NCI-H1105 (cell line): ENCODE measurements at places on chromosomes 13 and 19.
A peak's percentile ranks its signal among the peaks of the same experiment; 100 is the strongest.

DNA sequence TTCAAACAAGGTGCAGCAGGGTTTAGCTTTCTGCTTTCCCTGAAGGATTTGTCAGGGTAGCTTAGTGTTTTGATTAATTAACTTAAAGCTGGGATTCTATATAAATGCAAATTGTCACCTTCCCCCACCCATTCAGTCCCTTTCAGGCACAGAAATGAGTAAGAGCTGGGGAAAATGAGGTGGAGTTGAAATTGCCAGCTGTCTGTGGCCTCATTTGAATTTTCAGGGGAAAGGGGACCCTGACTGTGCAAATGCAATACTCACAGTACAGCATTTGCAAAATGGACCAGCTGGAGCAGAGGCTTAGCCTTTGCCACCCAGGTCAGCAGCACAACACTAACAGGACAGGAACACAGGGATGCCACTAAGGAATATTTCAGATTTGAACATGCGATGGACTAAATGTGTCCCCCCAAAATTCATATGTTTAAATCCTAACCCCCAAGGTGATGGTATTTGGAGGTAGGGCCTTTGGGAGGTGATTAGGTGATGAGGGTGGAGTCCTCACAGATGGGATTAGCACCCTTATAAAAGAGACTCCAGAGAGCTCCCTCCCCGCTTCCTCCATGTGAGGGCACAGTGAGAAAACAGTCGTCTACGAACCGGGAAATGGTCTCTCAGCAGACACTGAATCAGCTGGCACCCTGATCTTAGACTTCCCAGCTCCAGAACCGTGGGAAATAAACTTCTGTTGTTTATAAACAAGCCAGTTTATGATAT is 59.5 kb upstream of the CYSLTR2 start:
- no peak for DNase-seq

- DNase-seq, result no peak
These were observed 21.3 kb downstream of the ZNF329 start for GRCh38 chr19:58129284-58129683.

- no peak for DNase-seq
These were observed 5.8 kb upstream of the TLE5 start for GRCh38 chr19:3068071-3068470.

DNA sequence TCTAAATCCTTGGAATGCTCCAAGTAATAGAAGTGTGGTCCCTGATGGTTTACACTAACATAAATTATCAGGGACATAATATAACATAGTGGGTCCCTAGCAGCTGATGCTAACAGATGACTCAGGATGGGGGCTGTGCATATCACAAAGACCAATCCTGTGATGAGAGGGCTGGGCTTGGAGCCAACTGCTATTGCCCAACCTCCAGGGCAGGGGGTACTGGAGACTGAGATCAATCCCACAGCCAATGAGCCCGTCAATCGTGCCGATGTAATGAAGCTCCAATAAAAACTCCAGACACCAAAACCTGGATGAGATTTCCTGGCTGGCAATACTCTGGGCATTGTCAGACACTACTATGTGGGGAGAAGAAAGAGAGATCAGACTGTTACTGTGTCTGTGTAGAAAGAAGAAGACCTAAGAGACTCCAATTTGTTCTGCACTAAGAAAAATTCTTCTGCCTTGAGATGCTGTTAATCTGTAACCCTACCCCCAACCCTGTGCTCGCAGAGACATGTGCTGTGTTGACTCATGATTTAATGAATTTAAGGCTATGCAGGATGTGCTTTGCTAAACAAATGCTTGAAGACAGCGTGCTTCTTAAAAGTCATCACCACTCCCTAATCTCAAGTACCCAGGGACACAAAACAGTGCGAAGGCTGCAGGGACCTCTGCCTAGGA is 33.4 kb downstream of the ABCC4 start:
- no peak for DNase-seq

GRCh38 chr13:62512194-62513141 is 1096.8 kb upstream of the PCDH20 start:
- peak; percentile 55 for DNase-seq

- no peak for DNase-seq
These were observed 141.3 kb upstream of the FBXL3 start for GRCh38 chr13:77168237-77168636.

DNA sequence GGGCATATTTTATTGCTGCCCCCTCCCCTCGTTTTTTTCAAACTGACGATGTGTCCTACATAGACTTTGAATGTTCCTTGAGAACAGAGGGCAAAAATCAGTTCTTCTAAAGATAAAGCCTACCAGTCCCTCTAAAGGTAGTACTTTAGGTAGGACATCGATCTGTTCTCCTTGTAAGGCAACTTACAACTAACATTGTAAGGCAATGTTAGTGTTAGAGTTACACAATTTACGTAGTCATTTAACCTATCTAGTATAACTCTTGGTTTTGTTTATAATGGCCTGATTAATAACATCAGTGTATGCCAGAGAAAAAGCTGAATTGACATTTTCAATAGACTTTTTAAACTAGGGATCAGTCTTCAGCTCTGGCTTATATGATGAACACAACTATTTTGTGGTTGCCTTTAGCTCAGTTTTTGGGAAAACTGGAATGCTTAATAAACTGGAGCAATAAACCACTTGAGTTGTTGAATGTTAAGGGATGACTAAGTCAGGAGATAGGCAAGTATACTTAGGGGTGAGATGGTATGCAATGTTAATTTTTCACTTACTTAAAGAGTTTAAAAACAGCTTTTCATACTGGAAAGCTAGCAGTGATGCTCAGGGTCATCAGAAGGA is 2.2 kb downstream of the NDFIP2 start:
- DNase-seq, result no peak

DNA sequence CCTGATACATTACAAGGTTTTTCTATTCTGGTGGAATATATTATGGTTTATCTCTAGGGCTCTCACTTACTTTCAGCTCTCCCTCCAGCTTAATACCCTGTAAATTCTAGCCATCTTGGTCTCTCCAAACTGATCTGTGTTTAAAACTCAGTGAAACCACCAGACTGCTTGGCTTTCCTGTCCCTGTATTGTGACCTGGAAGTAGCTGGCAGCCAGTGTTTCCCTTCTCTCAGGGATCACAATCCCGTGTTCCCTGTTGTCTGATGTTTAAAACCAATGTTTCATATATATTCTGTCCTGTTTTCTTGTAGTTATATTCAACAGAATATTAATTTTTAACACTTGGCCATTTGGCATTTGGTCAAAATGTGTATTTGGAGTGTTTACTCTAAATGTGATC is 8.0 kb downstream of the AKAP11 start:
- DNase-seq, result no peak

DNA sequence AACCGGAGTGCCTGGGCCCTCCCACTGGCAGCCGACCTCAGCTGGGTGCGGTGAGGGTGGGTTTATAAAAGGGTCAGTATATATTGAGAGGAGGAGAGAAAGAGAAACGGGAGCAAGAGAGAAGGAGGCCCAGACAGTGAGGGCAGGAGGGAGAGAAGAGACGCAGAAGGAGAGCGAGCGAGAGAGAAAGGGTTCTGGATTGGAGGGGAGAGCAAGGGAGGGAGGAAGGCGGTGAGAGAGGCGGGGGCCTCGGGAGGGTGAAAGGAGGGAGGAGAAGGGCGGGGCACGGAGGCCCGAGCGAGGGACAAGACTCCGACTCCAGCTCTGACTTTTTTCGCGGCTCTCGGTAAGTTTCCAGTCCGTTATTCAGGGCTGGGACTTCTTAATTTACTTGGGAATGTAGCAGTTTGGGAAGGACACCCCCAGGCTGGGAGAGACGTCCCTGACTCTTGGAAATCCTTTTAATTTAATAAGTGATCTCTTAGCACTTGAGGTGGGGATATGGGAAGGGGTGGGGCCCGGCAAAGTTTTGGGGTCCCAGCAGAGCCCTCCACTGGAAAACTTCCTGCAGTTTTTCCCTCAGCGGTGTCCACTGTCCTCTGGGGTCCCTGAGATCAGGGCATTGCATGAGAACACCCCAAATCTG is at the start of gene EMP3:
Gene EMP3 (plus strand): TSS at position 288 of the 646 bp plus-strand sequence. CDS start 1,293 bp downstream, outside the sequence.
- no peak for DNase-seq

GRCh38 chr13:79904581-79904980 is 423.6 kb downstream of the NDFIP2 start:
- no peak for DNase-seq

- DNase-seq, result no peak
These were observed 179.8 kb downstream of the RBM26 start for GRCh38 chr13:79226250-79226649.

DNA sequence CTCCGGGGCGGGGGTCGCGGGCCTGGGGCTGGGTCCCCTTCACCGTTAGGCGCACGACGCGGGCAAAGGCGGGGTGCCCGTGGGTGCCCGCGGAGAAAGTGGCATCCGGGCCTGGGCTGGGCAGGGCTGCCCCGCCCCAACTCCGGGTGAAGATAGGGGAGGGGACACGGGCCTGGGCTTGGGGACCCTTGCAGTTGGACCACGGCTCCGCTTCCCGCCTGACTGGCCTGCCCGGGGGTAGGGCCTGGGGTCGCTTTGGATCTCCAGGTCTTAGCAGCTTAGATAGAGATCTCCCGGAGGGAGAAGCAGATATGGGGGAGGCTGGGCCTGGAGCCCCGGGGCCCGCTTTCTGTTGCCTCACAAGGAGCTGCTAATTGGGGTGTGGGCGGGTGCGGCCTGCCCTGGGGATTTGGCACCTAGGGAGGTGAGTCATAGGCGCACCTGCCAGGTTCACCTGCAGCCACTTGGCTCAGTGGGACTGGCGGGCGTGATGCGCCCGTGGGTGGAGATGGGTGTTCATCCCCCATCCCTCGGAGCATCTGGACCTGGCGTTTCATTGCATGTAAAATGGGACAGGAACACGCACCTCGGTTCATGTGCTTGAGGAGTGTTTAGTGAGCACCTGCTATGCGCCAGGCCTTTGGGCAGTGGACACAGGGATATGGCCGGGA is 585 bp downstream of the MAP1S start:
- DNase-seq, result peak; percentile 62

GRCh38 chr13:80877944-80878241 is 537.0 kb upstream of the SPRY2 start:
- DNase-seq, result no peak

DNA sequence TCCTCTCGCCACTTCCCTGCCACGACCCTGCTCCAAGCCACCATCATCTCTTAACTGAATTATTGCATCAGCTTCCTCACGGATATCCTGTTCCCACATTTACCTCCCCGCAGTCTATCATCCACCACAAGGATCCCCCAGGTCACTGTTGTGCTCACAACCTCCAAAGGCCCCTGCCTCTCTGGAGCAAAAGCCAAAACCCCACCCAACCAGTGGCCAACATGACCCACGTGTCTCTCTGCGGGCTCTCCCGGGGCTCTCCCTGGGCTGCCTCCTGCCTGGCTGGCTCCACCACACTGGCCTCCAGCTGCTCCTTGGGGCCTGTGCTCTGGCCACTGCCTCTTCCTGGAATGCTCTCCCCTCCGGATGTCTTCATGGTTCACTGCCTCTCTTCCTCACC is 809.3 kb downstream of the UQCRFS1 start:
- DNase-seq, result no peak

DNA sequence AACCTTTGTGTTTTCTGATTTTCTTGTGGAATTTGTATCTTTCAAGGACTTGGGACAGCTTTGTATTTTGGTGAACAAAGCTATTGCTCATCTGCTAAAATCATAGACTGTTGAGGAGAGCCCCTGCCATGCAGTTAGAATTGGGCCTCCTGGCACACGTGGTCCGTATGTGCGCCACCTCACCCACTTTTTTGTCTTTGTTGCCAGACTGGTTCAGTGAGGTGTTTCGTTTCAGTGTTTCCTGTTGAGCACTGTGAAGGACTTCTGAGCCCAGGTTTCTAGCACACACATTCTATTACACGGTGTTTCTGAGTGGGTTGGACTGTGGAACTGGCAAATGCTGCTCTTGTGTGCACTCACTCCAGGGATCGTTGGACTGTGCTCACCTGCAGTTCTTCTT is 37.6 kb upstream of the RNF113B start:
- DNase-seq, result no peak

DNA sequence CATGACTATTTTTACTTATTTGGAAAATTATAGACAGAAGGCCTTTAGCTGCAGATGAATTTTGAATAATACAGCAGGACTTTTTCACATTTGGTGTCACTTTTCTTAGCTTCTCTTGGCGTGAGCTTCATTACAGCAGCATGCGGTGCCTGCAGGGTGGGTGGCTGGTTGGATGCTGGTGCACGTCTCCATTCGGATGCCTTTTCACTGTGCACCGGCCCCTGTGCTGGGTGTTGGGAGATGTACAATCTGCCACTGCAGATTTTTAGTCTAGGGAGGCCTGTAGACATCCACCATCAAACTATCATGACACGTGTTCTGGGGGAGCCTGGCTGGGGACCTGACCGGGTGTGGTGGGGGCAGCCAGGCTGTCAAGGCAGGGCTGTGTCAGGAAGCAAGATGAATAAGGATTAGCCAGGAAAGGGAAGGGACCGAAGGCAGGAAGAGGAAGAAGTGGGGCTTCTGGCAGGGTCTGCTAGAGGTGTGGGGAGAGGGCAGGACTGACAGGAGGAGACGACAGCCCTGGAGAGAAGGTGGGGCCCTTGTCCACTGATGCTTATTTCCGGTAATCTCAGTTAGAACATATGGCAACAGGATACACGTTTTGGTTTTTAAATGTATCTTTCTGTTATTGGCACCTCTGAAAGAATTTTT is 88.8 kb downstream of the ARHGEF7 start:
- DNase-seq, result no peak

GRCh38 chr13:94173312-94173854 is 306.1 kb downstream of the DCT start:
- DNase-seq, result no peak

DNA sequence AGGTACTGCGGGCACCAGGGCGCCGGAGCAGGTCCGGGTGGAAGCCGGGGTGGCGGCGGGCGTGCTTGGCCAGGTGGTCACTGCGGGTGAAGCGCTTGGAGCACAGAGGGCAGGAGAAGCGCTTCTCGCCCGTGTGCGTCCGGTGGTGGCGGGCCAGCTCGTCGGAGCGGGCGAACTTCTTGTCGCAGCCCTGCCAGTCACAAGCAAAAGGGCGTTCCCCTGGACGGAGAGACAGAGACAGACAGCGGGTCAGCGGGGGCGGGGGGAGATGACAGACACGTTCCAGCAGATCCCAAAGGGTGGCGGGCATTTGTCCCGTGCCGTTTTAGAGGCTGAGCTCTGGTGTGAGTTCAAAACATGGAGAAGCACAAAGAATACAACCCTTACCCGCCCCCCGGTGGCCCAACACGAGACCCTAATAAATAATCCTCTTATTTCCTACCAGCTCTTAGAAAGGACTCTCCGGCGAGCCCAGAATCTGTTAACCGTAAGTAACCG is 6.3 kb upstream of the REXO1 start:
- DNase-seq, result no peak

DNA sequence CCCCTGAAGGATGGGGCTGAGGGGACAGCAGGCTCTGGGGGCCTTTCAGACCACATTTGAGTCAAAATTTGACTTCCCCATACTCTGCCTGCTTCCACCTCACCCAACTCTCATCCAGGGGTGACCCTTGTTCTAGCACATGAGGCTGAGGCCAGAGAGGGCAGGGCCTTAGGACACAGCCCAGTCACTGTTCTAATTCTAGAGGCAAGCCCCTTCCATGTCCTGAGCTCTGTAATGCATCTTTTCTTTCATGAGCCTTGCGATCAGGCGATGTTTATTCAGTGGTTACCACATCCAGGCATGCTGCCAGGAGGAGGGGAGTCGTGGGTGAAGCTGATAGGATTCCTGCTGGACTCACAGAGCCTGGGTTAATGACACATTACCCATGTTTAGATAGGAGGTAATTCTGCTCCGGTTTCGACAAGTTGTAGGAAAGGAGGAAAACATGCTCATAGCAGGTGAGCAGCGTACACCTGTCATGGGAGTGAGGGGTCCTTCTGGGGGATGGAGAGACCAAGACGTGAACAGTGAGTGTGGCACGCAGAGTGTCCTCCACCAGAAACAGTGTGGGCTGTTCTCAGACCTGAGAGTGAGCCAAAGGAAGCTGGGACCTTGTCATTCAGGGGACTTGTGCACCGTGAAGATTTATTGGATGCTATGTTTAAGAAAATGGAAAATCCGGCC is 9.3 kb downstream of the RPS9 start:
- DNase-seq, result peak; percentile 92
